Cerebellar nuclear complex (tissue), 1 donor: ENCODE measurements at places on chromosomes 3 and 15.

DNA sequence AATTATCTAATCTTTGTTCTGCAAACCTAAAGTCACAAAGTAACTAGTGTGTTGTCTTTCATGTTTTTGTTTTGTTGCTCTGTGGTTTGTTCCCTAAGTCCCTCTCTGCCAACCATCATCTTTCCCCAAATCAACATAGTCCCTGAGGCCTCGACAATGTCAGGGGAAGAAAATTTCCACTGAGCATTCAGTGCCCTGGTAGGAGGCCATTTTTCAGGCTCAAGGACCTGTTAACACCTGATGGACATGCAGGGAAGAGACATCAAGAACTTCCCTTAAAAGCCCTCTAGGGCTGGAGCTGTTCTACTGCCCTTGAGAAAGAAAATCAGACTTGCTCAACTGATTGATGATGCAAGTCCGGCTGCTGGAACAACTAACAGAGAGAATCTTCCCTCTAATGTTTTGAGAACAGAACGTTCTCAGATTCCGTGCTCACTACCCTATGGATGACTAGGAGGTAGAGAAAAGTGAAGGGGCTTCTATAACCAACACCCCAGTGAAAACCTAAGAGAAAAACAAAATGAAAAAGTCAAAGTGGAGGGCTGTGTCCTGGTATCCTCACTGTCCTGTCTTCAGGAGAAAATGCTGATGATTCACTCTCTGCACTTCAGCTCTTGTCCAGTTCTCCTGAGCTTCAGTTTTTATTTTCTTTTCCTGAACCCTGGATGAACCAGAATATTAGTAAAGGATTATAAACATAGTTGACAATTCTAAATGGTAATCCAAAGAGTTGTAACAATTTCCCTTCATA is 373.1 kb downstream of the FOXP1 start:
- no peak for DNase-seq

- no peak for DNase-seq
Observed at GRCh38 chr3:2714834-2715233, 395.3 kb downstream of the IL5RA start.

GRCh38 chr3:71657831-71658530 is 67.2 kb downstream of the EIF4E3 start:
- no peak for DNase-seq

GRCh38 chr15:35559683-35560082 is 13.7 kb upstream of the DPH6 start:
- DNase-seq = no peak

DNA sequence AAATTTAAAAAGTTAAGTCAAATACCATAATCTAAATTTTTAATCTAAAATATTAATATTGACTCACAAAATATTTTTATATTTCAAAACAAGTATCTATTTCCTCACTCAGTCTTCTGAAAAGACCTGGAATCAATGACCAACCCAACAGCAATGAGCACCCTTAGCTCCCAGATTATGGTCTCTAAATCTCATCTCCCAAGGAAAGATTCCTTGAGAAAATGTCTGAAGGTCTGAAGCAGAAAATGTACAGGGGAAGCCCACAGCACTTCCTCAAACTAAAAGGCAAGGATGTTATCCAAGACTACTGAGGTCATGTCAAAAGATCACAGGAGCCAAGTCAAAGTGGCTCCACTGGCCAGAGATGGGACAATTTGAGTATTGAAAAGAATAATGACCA is 51.0 kb upstream of the SLCO2A1 start:
- DNase-seq = no peak
